ENCODE measurements at places on chromosomes 13 and 19.

DNA sequence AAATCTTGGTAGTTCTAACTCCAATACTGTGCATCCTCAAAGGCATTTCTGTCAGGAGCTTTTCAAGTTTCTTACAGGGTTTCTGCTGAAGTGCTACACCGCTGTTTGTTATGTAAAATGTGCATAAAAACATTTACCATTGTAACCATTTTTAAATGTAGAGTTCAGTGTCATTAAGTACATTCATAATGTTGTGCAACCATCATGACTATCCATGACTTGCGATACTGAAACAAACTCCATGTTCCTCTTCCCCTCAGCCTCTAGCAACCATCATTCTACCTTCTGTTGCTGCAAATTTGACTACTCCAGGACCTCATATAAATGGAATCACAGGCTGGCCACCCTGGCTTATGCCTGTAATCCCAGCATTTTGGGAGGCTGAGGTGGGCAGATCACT lies 14.4 kb upstream of the SLC25A42 start:
- no peak for DNase-seq

DNA sequence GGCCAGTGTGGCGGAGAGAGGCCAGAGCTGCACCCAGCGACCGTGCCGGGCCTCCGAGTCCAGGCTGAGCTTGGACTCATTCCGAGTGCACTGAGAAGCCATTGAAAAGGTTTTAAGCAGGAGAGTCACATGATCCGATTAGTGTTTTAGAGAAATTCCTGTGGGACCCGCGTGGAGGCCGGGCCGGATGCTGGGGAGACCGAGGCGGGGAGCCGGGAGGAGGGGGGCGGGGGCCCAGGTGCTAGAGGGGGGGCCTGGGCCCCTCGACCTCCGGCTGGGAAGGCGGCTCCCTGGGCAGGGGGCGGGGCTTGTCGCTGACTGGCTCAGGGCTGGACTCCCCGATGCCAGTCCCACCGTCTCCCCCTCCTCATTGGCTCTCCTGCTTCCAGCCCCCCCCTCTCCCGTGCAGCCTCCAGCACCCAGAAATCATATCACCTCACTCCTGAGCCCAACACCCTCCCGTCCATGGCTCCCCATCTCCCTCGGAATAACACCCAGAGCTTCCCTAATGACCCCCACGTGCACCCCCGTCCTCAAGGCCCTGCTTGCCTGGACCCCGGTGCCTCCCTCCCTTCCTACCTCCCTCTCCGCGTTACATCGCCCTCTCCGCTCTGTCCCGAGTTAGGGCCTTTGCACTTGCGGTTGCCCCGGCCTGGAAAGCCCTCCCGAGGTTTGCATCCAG lies 5.2 kb upstream of the ZNF579 start:
- no peak for DNase-seq

DNA sequence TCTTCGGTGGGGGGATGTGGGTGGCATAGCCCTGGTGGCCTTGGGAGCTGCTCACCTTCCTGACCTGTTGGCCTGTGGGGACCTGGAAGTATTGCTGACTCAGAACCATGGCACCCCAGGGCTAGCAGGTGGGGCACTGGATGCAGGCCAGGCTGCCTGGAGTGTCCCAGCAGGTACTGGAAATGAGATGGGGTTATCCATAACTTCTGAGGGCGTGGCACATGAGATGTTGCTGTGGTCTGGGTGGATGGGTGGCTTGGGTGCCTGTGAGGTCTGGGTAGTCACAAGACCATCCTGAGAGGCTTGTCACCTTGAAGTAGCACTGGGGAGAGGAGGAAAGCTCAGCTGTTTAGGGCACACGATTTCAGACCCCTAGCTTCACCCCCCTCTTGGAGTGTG lies 636 bp upstream of the RNF225 start:
- DNase-seq: no peak

GRCh38 chr13:59744747-59745391 lies 418.9 kb downstream of the DIAPH3 start:
- no peak for DNase-seq

- DNase-seq: peak; percentile 50
These were observed 153.4 kb downstream of the DPF1 start for GRCh38 chr19:38070573-38070972.

- DNase-seq: no peak
These were observed 302.1 kb downstream of the PCDH17 start for GRCh38 chr13:57933606-57934005.
